GM23248 (cell line): ENCODE measurements at places on chromosomes 2 and 18. TPM values are rescaled to one million over a fixed set of nuclear protein-coding genes. Genes with fewer than 3 reads are reported as not detected.

DNA sequence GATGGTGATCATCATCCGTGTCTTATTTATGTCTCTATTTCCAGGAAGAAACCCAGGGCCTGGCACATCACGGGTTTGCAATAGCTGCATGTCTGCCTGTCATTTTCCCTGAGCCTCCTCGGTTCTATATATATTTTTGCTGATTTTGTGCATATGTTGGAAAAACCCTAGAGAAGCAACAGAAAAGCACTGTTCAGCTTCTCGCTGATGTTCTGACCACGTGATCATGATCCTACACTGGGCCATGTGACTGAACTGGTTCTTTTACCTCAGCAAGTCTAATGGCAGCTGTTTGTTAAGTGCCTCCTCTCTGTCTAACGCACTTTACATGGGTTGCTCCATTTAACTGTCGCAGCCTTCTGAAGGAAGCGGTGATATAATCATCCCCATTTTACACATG lies 71.3 kb downstream of the CMPK2 start:
- H3K27me3 ChIP-seq: no peaks in the 10 kb centered on the region
- H3K27ac ChIP-seq: no peak overlapping the region
- no peaks in the 10 kb centered on the region for H3K4me1 ChIP-seq
- H3K36me3 ChIP-seq: no peaks in the 10 kb centered on the region

DNA sequence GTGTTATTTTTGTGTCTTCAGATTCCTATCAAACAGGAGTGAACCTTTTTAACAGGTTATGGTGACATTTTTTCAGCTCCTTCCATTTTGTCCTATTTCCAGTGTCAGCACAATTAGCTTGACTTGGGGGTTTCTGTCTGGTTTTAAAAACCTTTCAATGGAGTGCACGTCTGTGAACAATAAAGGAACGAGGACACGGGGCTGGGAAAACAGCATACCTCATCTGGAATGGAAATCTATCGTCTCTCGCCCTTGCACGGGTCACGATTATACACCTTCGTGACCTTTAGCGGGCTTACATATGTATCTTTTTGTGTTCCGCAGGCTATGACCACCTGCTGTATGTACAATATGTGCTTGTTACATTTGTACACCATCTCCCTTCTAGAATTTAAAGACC lies 2.3 kb upstream of the ZNF532 start:
- peak overlapping the region; percentile 75 for H3K4me3 ChIP-seq
- H3K27ac ChIP-seq: peak overlapping the region; percentile 90
- H3K36me3 ChIP-seq: no peaks in the 10 kb centered on the region

GRCh38 chr18:78611869-78612268 lies 367.7 kb upstream of the SALL3 start:
- H3K27me3 ChIP-seq: no peaks in the 10 kb centered on the region
- H3K4me3 ChIP-seq: no peak overlapping the region
- H3K27ac ChIP-seq: no peak overlapping the region
- H3K4me1 ChIP-seq: no peaks in the 10 kb centered on the region
- DNase-seq: no peak

DNA sequence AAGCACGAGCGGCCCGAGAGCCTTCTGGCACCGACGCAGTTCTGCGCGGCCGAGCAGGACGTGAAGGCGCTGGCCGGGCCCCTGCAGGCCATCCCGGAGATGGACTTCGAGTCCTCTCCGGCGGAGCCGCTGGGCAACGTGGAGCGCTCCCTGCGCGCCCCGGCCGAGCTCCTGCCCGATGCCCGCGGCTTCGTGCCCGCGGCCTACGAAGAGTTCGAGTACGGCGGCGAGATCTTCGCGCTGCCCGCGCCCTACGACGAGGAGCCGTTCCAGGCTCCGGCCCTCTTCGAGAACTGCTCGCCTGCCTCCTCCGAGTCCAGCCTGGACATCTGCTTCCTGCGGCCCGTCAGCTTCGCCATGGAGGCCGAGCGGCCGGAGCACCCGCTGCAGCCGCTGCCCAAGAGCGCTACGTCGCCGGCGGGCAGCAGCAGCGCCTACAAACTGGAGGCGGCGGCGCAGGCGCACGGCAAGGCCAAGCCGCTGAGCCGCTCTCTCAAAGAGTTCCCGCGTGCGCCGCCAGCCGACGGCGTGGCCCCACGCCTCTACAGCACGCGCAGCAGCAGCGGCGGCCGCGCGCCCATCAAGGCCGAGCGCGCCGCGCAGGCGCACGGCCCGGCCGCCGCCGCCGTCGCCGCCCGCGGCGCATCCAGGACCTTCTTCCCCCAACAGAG lies 70.4 kb downstream of the ARHGEF33 start:
- no peak overlapping the region for H3K27ac ChIP-seq
- no peaks in the 10 kb centered on the region for H3K36me3 ChIP-seq
- H3K4me3 ChIP-seq: peak overlapping the region; percentile 66
- H3K4me1 ChIP-seq: no peaks in the 10 kb centered on the region
- no peaks in the 10 kb centered on the region for H3K27me3 ChIP-seq
- peak; percentile 96 for DNase-seq

- no peak overlapping the region for H3K4me3 ChIP-seq
- H3K4me1 ChIP-seq: peaks cover 5% of the 10 kb centered on the region
- H3K36me3 ChIP-seq: no peaks in the 10 kb centered on the region
- no peaks in the 10 kb centered on the region for H3K27me3 ChIP-seq
- peak; percentile 52 for DNase-seq
These were observed 291.1 kb downstream of the ARHGAP15 start for GRCh38 chr2:143420313-143420712.

Gene KDM3A
- 13.1 and 14.6 TPM in 2 replicates for polyA plus RNA-seq

Gene EFR3B
- 0.51 and 0.75 TPM in 2 replicates for polyA plus RNA-seq

DNA sequence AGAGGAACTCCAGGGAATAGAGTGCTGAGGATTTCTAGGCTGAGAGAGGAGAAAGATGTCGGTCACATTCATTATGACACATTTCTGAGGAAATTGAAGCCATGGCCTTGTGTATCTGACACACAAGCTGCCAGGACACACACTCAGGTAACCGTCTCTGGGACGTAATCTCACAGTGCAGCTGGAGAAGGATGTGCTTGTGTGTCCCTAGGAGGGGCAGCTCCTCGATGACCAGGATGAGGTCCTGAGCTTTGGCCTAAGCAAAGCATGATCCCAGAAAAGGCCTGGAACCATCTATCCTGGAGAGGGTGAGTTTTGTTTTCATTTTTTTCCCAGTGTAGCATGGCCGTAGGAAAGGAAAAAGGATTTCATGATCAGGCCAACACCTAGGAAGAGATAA lies 102.2 kb downstream of the CAPN13 start:
- DNase-seq: no peak
- no peaks in the 10 kb centered on the region for H3K4me1 ChIP-seq
- H3K27ac ChIP-seq: no peak overlapping the region
- no peak overlapping the region for H3K4me3 ChIP-seq

Gene YWHAQ
- 694 and 728 TPM in 2 replicates for polyA plus RNA-seq

GRCh38 chr2:108916796-108917421 lies 72.1 kb downstream of the EDAR start:
- peak; percentile 61 for DNase-seq
- H3K36me3 ChIP-seq: no peaks in the 10 kb centered on the region
- no peak overlapping the region for H3K27ac ChIP-seq
- no peaks in the 10 kb centered on the region for H3K4me1 ChIP-seq
- H3K27me3 ChIP-seq: peaks cover 27% of the 10 kb centered on the region

Gene VWA3B
- polyA plus RNA-seq: not detected in 2 replicates

- peak; percentile 47 for DNase-seq
- H3K4me1 ChIP-seq: no peaks in the 10 kb centered on the region
- H3K36me3 ChIP-seq: no peaks in the 10 kb centered on the region
- H3K4me3 ChIP-seq: no peak overlapping the region
- H3K27me3 ChIP-seq: no peaks in the 10 kb centered on the region
- no peak overlapping the region for H3K27ac ChIP-seq
These were observed 40.3 kb upstream of the YPEL5 start for GRCh38 chr2:30106543-30106942.

GRCh38 chr18:4641771-4642368 lies 186.8 kb upstream of the DLGAP1 start:
- no peaks in the 10 kb centered on the region for H3K4me1 ChIP-seq
- no peaks in the 10 kb centered on the region for H3K36me3 ChIP-seq
- no peak overlapping the region for H3K27ac ChIP-seq
- no peak for DNase-seq
- no peaks in the 10 kb centered on the region for H3K27me3 ChIP-seq

Gene ZBTB7C
- polyA plus RNA-seq: not detected in 2 replicates

GRCh38 chr18:23194997-23195957 lies 60.0 kb downstream of the CABLES1 start:
- H3K27me3 ChIP-seq: no peaks in the 10 kb centered on the region
- H3K27ac ChIP-seq: no peak overlapping the region
- no peaks in the 10 kb centered on the region for H3K36me3 ChIP-seq
- peaks cover 21% of the 10 kb centered on the region for H3K4me1 ChIP-seq
- no peak for DNase-seq
- H3K4me3 ChIP-seq: no peak overlapping the region

- H3K4me3 ChIP-seq: peak overlapping the region; percentile 76
- DNase-seq: peak; percentile 39
- peaks cover 33% of the 10 kb centered on the region for H3K4me1 ChIP-seq
- no peak overlapping the region for H3K27ac ChIP-seq
- no peaks in the 10 kb centered on the region for H3K27me3 ChIP-seq
These were observed 2.8 kb upstream of the LBX2 start for GRCh38 chr2:74502147-74502719.

Gene SLC14A1
- polyA plus RNA-seq: 0.29 and 0.53 TPM in 2 replicates

DNA sequence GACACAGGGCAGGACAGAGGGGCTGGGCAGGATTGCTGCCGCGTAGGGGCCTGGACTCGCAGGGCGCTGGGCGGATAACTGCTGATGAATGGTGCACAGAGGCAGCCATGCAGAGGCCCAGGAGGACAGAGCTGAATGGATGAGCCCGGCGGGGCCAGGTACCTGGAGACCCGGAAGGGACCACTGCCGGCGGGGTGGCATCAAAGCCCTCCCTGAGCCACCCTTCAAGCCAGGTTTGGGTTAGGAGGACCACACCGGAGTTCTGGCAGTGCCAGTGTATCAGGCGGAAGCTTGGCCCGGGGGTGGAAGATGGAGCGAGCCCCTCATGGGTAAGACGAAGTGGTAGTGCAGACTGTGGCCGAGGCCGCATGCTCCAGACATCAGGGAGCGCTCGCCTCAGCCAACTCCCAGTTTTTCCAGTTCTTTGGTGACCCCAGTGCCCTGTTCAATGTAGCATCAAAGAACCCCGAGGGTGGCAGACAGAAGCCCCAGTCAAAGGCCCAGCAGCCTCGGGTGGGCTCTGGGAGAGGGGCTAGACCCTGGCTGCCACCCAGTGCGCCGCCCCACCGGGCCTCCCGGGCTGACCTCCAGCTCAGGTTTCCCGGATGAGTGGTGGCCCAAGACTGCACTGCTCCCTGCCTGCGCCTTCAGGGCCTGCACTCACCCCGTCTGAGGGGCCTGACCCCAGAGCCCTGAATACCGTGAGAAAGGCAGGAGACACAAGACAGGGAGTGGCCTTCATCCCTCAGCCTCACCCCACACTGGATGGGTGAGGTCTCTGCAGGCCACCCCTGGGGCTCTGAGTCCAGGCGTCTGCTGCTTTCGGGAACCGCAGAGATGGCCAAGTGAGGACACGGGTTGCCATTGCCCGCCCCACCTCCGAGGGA lies 50.9 kb downstream of the ACAA2 start:
- no peaks in the 10 kb centered on the region for H3K27me3 ChIP-seq
- H3K36me3 ChIP-seq: no peaks in the 10 kb centered on the region
- no peaks in the 10 kb centered on the region for H3K4me1 ChIP-seq

DNA sequence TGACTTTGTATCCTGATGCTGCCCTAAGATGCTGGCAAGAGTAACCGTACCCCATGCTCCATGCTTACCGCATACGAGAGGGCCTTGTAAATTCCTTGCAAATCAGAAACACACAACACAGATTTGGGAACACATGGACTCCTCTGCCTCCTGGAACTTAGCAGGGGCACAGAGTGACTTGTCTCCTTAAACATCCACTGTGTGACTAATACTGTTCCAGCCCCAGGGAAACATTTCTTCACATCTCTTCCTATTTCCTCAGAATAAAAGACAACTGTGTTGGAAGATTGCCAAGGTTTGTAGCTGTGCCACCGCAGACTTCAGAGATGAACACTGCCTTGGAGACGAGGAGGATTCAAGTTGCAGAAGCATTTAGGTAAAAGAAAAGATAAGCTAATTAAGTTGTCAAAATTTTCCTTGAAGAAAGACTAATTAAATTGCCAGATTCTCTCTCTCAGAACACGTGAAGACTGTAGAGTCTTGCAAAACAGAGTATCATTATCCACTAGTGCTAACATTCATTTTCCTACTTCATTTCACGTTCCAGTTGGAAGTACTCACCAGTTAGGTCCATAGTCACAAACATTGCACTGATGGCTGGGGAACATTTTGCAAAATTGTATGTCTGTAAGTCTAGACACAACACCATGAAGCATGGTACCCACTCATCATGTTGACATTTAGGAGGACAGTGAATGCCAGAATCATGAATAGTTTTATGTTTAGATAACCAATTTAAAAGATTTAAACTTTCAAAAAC lies 188.8 kb downstream of the TSN start:
- H3K27ac ChIP-seq: peak overlapping the region; percentile 86
- peaks cover 24% of the 10 kb centered on the region for H3K4me1 ChIP-seq
- no peaks in the 10 kb centered on the region for H3K27me3 ChIP-seq
- DNase-seq: peak; percentile 95
- peak overlapping the region; percentile 27 for H3K4me3 ChIP-seq

Gene STAT1
- polyA plus RNA-seq: 237 and 238 TPM in 2 replicates

Gene SLC9A4
- not detected in 2 replicates for polyA plus RNA-seq

- no peak overlapping the region for H3K4me3 ChIP-seq
- H3K4me1 ChIP-seq: peaks cover 21% of the 10 kb centered on the region
- H3K27me3 ChIP-seq: 0 out of 2 replicates have a peak, but pooled peaks cover 1% of the 10 kb centered on the region
- H3K36me3 ChIP-seq: no peaks in the 10 kb centered on the region
- H3K27ac ChIP-seq: no peak overlapping the region
These were observed 8.8 kb downstream of the COL4A4 start for GRCh38 chr2:227154986-227155774.

DNA sequence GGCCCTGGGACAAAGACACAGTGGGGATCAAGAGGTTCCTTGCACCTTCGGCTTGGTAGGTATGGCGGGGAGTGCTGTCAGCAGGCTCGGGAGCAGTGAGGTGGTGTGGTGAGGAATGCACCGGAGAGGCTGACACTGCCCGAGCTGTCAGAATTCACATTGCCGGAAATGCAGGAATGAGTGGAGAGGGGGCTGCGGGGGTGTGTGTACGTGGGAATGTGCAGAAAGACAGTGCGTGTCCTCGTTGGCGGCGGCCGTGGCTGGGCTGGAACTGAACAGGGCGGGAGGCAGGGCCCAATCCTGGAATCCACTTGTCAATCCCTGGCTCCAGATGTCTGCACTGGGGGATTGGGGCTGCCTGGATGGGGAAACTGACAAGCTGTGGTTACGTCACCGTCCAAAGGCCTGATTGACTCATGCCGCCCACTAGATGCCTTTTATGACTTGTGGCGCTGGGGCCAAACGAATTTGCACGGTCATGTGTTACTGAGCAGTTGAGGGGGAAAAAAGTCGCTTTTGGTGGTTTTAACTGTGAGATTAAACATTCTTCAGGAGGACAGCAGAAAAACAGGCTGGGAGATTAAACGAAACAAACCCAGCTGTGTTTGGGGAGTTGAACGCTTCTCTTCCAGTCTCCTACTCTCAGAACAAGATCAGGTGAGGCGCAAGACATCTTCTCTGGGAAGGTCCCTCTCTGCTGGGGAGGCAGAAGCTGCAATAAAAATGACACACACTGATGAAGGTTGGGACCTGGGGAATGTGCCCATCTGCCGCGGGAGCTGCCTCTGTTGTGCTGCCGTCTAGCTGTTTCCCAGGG lies 189.4 kb upstream of the GLI2 start:
- DNase-seq: peak; percentile 98
- H3K4me1 ChIP-seq: peaks cover 37% of the 10 kb centered on the region
